ENCODE measurements at places on chromosomes 3 and 15.

GRCh38 chr15:29821416-29822099 lies 710 bp downstream of the TJP1 start:
- peak; percentile 79 for DNase-seq

DNA sequence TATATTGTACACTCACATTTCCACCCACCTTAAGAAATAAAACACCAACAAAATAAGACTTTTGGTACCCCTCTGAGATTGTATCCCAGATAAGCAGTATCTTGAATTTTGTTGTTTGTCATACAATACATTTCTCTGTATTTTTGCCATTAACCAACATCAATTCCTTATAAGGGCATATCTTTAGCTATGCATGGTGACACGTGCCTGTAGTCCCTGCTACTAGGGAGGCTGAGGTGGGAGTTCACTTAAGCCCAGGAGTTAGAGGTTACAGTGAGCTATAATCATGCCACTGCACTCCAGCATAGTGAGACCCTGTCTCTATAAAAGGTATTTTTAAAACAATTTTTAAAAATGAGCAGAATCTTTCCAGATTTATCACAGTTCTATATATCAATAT lies 32.5 kb upstream of the STXBP5L start:
- DNase-seq, result no peak

GRCh38 chr3:195165265-195165609 lies 105.7 kb downstream of the XXYLT1 start:
- DNase-seq, result no peak

DNA sequence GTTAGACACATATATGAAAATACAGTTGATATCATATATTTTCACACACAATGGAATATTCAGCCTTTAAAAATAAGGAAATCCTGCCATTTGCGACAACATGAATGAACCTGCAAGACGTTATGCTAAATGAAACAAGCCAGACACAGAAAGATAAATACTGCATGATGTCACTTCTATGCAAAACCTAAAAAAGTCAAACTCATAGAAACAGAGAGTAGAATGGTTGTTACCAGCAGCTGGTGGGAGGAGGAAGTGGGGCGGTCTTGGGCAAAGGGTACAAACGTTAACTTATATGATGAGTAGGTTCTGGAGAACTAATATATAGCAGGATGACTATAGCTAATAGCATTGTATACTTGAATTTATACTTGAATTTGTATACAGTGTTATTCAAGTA lies 213.2 kb upstream of the NR2F2 start:
- DNase-seq, result no peak

DNA sequence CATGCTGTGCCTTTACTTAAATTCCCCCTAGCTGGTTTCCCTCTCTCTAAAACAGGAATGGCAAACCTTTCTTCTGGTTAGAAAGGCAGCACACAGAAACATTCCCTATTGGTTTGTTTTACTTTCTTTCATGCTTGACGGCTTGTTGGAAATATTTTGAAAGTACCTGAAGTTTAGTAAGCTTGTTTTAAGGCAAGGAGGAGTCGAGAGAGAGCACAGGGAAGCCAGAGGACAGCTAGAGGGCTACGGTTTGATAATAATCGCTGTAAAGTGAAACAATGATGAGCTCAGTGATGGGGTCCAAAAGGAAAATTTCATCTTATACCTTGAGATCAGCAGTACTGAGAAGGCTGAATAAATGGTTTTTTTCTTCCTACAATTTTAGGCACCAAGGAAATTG lies 64.1 kb downstream of the ATP13A4 start:
- no peak for DNase-seq

DNA sequence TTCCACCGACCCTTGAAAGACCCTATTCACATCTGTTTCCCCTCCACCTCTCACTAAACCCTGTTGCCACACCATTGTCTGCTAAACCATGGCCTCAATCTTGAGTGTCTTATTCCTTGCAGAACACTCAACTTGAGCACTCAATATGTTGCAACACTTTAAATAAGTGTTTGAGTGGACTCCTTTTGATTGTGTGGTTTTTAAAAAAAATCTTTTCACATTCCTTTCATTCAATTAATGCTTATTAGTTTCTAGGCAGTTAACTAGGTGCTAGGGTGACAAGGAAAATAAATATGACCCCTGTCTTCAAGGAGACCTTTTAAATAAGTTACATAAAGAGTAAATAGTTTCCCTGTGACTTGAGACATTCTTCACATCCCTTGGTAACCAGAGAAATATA lies 13.3 kb upstream of the HHLA2 start:
- DNase-seq, result no peak

- DNase-seq, result no peak
These were observed 24.9 kb downstream of the DUOX2 start for GRCh38 chr15:45088801-45089711.

- DNase-seq, result peak; percentile 32
These were observed 785 bp upstream of the MYRIP start for GRCh38 chr3:39808467-39809180.

- no peak for DNase-seq
These were observed 12.6 kb upstream of the PLCL2 start for GRCh38 chr3:16871915-16872842.

DNA sequence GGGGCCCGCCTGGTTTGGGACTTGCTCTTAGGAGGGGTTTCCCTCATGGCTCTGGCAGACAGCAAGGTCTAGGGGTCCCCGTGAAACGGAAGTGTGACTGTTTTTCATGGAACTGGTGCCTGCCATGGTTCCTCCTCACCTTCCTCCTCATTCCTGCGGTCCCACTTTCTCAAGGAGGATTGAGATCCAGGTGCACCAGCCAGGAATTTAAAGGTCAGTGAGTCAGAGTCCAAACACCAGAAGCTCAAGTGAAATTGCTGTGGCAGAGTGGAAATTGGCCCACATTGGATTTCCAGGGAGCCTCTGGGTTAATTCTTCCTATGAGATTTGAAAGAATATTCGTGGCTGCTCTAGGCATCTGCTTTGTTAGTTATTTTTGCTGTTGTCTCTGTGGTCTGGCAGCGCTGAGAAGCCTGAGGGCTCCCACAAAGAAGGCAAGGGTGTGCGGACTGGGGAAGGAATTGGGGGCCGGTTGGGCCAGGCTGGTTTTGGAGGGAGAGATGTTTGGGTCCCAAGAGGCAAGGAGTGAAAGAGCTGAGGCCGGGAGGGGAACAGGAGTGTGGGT lies 60.4 kb upstream of the TNFAIP8L3 start:
- no peak for DNase-seq

GRCh38 chr3:55180936-55181535 lies 253.2 kb upstream of the LRTM1 start:
- DNase-seq, result no peak

GRCh38 chr3:186882881-186883685 lies 40.6 kb downstream of the ADIPOQ start:
- no peak for DNase-seq

GRCh38 chr3:113405180-113405579 lies 36.1 kb downstream of the CFAP44 start:
- no peak for DNase-seq

GRCh38 chr3:162092751-162093150 lies 596.1 kb downstream of the OTOL1 start:
- DNase-seq, result no peak

- no peak for DNase-seq
These were observed 56.0 kb downstream of the FRMD4B start for GRCh38 chr3:69329892-69330291.

DNA sequence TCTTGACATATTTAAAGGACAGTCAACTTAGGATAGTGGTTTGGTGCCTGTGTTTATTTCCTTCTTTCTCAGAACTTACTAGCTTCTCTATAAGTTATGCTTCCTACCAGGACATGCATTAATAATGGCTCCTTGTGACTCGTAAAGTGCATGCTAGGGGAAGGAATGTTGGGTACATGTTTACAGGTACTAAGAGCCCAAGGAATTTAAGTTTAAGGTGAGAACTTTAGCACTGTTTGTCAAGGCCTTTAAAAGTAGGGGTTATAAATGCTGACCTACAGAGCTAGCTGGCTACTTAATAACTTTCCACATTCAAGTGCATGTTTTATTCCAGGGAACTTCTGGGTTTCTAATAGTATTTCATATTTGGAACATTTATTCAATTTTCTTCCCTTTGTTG lies at the start of gene TMEM207:
TSS of gene TMEM207 (minus strand) at position 101 of the 400 bp plus-strand sequence. CDS start at position 9, 92 bp downstream.
- no peak for DNase-seq

GRCh38 chr15:101366853-101367252 lies 71.8 kb upstream of the SNRPA1 start:
- no peak for DNase-seq

GRCh38 chr3:94862703-94863102 lies 799.8 kb downstream of the NSUN3 start:
- no peak for DNase-seq

GRCh38 chr3:9613056-9613748 lies 36.1 kb upstream of the MTMR14 start:
- DNase-seq, result no peak

- peak; percentile 55 for DNase-seq
These were observed 413.8 kb upstream of the CCDC54 start for GRCh38 chr3:106963442-106963841.

DNA sequence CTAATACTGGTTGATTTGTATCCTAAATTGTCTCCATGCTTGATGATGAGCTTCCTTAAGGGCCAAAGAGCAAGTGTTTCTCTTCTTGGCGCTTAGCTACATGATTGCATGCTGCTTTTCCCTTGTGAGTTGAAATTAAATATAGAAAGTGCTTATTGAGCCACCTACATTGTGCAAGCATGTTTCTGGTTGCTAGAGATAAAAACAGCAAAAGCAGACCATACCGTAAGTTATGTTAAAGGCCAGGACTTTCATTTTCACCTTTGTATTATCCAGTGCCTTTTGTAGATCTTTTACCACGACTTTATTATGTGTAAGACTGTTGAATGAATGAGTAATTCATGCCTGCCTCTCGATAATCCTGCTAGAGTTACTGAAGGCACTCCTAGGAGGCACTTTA lies 41.9 kb upstream of the CCNB2 start:
- DNase-seq, result no peak

DNA sequence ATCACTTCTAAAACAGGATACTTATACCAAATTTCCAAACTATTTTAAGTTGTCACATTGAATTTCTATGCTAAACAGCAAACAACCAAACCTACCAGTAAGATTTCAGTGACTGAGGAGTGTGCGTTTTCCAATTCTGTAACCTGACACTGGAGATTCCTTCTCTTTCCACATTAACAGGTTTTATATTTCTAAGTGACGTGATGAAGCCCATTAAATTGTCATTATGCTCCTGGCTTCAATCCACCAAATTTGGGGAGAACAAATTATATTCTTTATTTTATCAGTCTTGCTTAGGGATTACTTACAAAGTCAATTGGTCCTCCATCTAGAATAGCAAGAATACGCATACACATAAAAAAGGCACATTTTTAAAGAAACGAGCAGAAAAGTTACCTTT lies 764.8 kb upstream of the NR2F2 start:
- DNase-seq, result peak; percentile 50

DNA sequence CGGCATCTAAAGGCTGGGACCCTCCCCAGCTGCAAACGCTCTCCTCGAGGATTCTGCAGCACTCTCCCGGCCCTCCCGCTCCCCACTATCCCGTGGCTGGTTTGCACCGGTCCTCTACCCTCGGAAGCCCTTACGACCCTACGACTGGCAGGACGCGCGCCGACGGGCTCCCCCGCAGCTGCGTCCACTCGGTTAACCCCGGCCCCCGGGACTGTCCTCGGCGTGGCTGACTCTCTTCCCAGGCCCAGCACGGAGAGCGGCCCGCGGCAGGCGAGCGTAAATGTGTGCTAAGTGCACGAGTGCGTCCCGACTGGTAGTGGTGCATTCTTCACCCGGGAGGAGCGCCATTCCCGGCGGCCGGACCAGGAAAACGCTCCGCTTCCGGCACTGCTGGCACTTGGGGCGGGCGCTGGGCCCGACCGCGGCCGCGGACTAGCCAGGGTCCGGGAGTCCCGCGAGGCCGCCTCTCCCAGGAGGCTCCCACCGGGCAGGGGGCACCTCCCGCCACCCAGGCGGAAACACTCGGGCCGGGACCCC lies 508 bp downstream of the GORASP1 start:
- DNase-seq, result no peak

GRCh38 chr3:195119461-195120266 lies 151.3 kb downstream of the XXYLT1 start:
- no peak for DNase-seq

DNA sequence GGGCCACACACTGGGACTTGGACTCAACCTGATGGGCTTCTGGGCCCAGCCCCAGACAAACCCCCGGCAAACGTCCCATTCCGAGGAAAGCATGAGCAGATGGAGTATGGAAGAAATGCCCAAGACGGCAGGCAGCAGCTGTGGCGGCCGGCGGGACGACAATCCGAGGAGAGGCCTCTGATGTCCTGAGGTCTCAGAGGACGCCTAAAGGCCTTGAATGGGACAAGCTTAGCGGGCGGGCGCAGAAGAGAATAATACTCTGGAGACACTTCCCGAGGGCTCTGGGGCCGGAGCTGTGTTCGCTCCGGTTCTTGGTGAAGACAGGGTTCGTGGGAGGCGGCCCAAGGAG lies 482 bp upstream of the OGG1 start:
- no peak for DNase-seq

DNA sequence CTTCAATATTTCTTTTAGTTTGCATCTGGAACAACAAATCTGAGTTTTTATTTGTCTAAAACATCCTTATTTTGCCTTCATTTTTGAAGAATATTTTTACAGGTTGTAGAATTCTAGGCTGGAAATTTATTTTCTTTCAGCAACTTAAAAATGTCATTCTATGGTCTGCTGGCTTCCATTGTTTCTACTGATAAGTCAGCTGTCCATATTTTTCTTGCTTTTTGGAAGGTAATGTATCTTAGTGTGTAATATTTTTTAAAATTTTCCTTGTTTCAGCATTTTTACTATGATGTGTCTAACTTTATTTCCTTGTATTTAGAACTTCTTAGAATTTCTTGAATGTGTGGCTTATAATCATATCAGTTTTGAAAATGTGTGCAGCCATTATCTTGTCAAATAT lies 37.0 kb downstream of the SEMA6D start:
- DNase-seq, result no peak

GRCh38 chr15:81259760-81260298 lies 63.1 kb downstream of the IL16 start:
- DNase-seq, result no peak

DNA sequence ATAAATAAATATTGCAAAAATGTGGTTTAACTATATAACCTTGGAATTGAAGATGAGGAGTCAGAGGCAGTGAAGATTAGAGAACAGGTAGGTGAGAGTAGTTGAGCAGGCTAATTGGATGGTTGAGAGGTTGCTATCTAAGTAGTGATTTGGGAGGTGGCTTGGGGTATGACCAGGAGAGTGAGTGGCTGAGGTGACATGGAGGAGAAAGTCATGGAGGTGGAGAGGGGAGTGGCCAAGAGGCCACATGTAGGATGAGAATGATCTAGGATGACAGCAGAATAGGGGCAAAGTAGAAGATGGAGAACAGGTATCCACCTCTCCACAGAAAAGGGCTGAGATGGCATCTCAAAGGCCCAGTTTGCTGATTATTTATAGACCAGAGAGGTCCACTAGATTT lies 10.5 kb upstream of the RLBP1 start:
- DNase-seq, result no peak

DNA sequence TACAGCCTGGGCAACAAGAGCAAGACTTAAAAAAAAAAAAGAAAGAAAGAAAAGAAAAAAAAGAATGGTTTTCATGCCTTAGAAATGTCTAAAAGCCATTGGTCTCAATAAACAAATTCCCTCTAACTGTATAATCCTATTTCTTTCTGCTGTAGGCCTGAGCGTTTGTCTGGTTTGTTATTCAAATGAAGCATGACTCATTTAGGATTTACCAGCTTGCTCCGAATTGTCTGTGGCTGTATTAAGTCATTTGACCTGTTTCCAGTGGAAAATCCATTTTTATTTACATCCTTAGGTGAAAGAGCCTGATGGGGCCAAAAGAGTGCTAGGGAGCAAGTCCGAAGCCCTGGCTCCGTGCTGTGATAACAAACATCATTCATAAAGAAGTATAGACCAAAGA lies 73.8 kb downstream of the BDH1 start:
- no peak for DNase-seq

Data from renal cortex interstitium (tissue), 15 donors.